ENCODE measurements at places on chromosomes 5 and 9.

DNA sequence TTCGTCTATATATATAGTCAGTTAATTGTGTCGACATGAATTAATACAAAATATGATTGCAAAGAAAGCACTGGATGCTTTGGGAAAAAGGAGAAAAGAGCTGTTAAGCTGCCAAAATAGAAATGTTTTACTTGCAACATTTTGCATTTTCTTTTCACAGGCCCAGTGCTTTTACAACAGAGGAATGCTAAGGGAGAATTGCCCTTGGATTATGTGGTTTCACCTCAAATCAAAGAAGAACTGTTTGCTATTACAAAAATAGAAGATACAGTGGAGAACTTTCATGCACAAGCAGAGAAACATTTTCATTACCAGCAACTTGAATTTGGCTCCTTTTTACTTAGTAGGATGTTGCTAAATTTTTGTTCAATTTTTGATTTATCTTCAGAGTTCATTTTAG, 76.2 kb downstream of the SLF1 start:
- no peak for DNase-seq

- DNase-seq = no peak
Measured at GRCh38 chr9:23526806-23527205, 299.2 kb downstream of the ELAVL2 start.

GRCh38 chr5:61301341-61302199, 30.5 kb upstream of the ZSWIM6 start:
- DNase-seq = no peak

DNA sequence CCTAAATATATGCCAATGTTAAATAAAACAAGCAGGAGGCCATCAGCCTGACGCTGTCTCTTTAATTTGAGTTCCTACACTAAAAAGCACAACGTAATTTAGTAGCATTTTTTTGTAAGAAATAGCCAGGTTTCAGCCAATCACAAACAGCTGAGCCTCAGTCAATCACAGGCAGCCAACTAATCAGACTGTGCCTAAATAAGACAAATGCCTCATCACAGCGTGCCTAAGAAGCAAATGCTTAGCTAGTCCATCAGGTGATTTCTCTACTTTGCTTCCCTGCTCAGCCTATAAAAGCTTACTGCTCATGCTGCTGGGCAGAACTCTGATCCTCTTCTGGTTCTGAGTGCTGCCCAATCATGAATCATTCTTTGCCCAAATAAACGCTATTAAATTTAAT, 38.3 kb upstream of the RORB start:
- DNase-seq = no peak

DNA sequence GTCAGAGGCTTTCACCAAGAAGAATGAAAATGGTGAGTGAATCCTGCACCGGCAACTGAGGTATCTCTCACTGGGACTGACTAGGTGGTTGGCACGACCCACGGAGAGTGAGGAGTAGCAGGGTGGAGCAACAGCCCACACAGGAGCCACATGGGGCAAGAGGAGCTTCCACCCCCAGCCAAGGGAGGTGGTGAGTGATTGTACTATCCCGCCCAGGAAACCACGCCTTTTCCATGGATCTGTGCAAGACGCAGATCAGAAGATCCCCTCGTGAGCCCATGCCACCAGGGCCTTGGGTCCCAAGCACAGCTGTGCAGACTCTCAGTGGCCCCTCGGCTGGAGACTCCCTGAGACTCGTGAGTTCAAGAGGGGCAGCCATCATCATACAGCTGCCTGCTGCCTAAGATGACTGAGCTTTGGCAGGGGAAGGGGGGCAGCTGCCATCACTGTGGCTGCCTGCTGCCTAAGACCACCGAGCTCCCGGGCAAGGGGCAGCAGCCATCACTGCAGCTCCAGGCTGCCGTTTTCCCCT, 229.5 kb downstream of the AP3B1 start:
- no peak for DNase-seq

DNA sequence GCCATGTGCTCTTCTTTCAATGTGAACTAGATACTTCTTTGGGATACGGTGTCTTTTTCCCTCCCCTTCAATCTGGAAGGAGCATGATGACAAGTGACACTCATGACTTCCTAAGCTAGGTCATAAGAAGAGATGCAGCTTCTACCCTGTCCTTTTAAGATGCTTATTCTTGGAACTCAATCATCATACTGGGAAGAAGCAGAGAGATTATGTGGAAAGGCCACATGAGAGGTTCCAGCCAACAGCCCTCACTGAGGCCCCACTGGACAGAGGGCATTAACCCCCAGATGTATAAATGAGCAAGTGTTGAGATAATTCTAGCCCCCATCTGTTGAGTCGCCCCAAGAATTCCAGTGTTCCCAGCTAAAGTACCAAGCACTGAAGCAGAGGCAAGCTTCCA, 29.3 kb upstream of the HTR4 start:
- no peak for DNase-seq

- no peak for DNase-seq
Measured at GRCh38 chr9:94772639-94773303, 46.3 kb downstream of the AOPEP start.

DNA sequence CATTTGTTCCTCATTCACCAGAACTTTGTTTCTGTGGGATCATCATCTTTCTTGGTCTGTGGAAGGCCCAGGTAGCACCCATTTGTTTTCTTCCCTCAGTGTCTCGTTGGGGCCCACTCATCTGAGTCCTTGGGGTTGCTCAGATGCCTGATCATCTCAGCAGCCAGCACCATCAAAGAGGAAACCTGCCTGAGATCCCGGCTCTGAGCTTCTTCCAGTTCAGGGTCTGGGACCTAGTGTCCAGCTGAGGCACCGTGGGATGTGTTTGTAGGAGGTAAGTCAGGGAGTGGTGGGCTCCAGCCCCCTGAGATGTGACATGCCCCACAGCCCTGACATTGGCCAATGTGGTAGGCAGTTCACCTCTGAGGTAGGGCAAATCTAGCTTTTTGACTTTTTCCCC, 9.4 kb upstream of the CD180 start:
- DNase-seq = no peak

DNA sequence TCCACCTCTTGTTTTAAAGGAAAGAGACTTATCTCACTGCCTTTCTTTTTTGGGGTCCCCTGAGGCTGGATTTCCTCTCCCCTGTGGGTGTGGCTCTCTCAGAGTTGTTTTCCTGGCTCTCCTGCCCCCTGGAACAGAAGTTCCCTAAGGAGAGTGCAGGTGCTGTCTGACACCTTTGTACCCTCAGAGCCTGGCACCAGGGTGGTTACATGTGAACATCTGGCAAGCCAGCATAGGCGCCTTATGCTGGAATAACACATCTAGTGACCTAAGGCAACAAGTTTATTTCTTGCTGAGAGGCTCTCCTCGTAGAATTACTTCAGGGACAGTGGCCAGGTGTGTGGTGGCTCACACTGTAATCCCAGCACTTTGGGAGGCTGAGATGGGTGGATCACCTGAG, 172.9 kb upstream of the PTCH1 start:
- DNase-seq = no peak

DNA sequence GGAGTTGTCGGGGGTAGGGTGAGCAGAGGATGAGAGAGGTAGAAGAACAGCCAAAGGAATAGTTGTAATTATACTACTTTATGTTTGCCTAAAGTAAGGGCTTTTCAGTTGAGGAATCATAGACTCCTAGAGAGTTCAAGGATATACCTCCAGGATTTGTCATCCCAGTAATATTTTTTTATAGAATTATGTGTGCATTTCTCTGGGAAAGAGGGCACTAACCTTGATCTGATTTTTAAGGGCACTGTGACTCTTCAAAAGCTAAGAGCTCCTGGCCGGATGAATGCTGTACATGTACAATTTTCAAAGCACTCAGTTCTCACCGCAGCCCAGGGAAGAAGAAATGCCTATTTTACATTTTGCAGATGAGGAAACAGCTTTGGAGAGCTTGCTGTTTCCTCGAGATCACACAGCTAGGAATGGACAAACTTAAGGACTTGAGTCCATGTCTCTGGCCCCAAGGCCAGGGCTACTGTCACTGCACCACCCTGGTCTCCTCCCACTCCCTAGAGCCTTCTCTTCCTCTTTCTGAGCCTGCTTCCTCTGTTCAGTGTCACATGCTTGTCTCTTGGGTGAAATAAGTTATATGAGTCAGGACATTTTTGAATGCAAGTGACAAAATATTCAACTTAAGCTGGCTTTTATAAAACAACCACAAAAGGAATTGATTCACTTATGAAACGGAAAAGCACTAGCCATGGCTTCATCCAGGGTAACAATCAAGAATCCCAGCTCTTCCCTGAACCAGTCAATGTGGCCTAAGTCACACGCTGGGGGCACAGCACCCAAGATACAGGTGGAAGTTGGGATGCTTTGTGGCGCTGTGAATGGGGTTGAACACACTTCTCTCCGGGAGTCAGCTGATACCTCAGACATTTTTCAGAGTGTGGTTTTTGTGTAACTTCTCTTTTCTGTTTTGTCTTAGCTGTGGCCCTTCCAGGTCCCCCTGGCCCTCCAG, 45.7 kb upstream of the TGFBR1 start:
- peak; percentile 45 for DNase-seq
